ENCODE measurements at places on chromosomes 2 and 18.

DNA sequence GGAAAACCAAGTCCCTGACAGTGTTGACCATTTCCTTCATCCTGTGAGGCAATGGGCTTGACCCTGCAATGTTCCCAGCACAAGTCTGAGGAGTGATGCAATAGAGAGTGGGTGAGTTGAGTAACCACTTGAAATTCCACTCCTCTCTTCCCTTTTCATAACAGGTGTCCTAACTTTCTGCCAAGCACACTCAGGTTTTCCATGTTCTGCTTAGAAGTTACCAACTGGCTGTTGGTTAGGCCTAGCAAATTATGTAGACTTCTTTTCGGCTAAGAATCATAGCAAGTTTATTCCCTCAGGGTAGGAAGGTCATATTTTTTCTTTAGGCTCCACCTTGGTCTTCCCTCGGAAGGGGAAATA lies 11.5 kb downstream of the GNLY start:
- no peak for DNase-seq

DNA sequence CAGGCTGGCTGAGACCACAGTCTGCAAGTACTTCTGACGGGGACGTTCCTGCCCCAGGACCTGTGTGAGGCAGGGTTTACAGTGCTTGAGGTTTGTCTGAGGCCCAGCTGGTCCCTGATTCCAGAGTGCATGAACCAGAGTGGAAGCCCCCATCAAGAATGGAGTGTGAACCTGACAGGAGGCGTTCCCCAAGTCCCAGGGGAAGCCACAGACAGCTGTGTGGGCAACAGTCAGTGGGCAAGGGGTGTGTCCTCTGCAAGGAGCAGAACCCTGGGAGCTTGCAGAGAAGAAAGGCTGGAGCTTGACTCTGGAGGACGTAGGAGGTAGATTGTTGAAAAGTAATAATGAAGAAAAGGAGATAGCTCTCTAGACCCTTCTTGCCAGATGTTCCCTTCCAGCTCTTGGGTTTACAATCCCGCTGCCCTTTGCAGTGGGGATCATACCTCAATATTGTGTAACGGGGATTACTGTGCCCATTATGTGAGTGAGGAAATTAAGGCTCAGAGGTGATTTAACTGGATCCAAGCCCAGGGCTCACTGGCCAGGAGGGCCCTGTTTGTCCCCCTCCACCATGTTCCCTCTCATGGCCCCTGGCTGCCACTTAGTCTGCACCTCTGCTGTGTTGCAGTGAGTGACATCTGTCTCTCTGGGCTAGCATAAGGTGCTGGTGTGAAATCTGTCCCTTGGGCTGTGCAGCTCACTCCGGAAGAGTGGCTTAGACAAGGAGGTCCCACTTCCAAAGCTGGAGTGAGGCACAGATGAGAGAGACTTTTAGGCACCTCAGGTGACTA lies 6.2 kb downstream of the DBI start:
- DNase-seq, result no peak

DNA sequence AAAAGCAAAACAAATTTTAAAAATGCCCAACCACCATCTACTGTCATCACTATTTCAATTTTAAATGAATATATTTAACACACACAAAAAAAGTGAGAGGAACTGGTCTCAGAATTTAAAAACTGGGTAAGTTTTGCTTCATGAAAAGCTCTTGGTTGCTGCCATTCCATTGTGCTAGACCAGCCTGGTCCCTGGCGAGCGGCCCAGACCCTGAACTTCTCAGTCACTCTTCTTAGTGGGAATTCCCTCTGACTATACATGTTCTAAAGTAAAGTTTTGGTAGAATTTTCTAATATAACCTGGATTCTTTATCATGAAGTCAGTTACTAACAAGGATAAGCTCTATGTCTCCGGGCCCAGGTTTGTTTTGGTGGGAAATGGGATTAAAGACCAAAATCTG lies 34.8 kb upstream of the TMEM177 start:
- no peak for DNase-seq

DNA sequence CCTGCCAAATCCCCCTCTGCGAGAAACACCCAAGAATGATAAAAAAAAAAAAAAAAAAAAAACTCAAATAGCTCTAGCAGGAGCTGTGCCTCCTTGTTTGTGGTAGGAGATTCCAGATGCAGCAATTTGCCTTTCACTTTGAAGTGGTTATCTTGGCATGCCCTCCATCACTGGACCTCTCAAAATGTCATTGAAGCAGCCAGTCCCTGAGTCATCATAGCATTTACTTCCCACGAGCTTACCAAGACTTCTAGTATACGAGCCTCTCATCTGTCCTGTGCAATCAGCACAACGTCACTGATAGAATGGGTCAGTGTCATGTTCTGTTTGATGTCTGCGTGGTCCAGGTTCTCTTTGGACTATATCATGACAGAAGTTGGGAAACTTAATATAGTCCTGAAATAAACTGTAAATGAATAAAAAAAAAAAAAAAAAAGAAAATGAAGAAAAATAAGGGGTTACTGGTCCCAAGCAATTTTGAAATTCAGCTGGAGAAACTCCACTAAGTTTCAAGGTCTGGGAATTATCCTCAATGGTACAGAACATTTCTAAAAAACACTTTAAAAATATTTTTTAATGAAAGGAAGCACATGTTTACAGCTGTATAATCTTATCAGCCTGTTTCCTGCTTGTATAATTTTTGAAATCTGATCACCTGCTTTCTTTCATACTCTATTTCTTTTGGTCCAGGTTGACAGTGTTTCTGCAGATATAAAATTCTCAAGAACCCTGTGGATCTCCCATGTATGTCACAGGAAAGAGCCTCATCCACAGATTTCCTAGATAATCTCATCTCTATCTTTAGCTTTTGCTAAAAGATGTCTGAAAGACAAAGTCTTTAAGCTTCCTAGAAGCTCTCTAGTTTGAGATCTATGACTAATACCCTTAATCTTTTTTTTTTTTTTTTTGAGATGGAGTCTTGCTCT lies 74.1 kb upstream of the EHBP1 start:
- DNase-seq, result no peak

DNA sequence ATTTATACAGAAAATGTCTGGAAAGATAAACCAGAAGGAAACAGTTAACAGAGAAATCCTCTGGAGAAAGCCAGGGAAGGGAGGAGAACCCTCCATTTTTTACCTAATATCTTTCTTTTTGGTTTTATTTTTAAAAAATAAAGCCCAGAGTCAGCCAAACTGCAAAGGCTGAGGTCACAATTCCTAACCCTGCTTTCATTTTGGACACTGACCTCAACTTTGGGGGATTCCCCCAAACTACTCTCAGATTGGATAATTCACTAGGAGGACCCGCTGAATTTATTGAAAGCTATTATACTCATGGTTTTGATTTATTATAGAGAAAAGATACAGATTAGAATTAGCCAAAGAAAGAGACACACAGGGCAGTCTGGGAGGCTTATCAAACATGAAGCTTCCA lies 93.3 kb upstream of the SP3 start:
- DNase-seq, result no peak

GRCh38 chr2:96109931-96110511 lies 6.3 kb downstream of the ADRA2B start:
- no peak for DNase-seq

- DNase-seq, result no peak
These were observed 177.7 kb downstream of the PIEZO2 start for GRCh38 chr18:10971717-10972116.

DNA sequence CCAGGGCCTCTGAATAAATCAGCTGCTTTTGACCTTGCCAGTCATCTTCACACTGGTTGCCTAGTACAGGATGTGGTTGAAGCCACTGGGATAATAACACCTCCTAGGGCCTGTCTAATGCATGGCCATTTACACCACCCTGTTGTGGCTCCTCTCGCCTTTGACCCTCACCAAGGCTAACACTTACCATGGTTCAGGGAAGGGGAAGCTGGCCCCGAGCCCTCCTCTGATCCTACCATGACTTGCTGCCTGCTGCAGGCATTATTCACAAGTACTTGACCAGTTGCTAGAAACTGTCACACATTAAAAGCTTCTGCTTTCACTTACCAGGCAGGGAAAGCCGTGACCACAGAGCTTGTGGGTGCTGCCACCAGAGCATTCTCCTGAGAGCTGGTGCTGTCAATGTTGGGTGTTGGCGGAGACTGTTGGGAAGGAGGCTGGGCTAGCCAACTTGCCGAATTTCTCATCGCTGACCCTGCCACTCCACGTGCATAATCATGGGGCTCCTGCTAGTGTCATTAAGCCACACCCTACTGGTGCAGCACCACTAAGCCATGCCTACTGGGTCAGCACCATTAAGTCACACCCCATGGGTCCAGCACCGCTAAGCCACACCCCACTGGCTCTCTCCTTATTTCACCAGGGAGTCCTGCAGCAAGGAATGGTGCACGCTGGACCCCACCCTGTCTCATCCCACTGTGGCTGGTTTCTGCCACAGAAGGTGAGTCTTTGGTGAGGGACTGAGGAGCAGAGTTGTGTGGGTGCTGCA lies 47.0 kb upstream of the TTC39C start:
- DNase-seq, result no peak

DNA sequence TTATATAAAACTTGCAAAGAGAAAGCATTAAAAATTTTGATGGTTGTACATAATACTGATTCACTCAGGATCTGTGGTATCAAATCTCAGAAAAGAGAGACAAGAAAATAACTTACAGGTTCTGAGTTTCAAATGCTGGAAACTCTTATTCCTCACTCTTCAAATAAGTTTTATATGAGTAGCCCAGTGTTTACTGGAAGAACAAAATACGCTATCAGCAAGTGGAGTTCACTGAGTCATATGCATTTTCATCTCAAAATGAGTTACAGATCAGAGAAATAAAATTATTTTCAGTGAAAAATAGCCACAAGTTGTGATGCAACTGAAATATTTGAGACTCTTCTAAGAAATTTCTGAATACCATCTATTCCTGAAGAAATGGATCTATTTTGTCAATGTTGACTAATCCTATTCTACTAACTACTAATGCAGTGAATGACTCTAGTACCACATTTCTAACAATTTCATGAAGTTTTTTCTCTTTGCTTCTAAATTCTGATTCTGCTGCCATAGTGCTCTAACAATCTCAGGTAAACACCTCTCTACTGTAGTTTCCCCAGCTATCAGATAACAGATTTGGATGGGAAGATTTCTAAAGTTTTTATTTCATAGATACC lies 391.7 kb downstream of the ZEB2 start:
- DNase-seq, result no peak

DNA sequence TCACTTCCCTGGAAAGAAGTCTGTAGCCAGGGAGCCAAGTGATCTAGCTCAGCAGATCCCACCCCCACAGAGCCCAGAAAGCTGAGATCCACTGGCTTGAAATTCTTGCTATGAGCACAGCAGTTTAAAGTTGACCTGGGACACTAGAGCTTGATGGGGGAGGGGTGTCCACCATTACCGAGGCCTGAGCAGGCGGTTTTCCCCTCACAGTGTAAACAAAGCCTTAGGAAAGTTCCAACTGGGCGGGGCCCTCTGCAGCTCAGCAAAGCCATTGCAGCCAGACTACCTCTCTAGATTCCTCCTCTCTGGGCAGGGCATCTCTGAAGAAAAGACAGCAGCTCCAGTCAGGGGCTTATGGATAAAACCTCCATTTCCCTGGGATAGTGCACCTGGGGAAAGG lies 887.2 kb upstream of the LRATD1 start:
- DNase-seq, result no peak

- DNase-seq, result no peak
These were observed 806.4 kb downstream of the TRIB2 start for GRCh38 chr2:13522917-13523821.

- DNase-seq, result no peak
These were observed 57.2 kb downstream of the RTP5 start for GRCh38 chr2:241926541-241927311.

DNA sequence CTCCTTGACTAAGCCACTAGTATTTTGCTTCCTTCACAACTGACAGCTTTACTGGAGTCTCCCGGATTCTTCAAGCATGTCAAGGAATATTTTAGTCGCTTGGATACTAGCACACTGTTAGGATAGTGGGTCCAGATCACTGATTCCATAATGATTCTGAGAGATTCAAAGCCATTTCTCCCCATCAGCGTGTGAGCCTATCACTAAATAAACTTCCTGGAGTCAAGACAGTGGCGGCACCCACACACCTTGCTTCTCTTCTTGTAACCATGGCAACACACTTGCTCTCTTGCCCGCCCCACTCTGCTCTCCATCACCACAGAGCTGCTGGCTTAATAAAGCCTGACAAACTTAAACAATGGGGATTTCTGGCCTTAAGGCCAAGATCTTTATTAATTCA lies 245.1 kb downstream of the LRRTM1 start:
- DNase-seq, result no peak

DNA sequence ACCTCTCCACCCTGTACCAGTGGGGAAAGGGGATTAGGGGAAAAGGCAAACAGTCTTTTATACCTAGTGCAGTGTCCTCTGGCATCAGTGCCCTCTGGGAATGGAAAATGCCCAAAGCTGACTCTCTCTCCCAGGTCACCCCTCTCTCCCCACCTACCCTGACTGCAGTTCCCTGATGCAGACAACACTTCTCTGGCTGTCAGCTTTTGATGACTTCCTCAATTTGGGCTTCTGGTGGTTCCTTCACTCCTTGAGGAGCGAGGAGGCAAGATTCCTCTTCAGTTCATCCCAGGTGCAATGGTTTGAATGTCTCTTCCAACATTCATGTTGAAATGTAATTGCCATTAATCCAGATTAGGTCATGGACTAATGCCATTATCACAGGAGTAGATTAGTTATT lies 19.7 kb upstream of the PPM1B start:
- DNase-seq, result no peak

DNA sequence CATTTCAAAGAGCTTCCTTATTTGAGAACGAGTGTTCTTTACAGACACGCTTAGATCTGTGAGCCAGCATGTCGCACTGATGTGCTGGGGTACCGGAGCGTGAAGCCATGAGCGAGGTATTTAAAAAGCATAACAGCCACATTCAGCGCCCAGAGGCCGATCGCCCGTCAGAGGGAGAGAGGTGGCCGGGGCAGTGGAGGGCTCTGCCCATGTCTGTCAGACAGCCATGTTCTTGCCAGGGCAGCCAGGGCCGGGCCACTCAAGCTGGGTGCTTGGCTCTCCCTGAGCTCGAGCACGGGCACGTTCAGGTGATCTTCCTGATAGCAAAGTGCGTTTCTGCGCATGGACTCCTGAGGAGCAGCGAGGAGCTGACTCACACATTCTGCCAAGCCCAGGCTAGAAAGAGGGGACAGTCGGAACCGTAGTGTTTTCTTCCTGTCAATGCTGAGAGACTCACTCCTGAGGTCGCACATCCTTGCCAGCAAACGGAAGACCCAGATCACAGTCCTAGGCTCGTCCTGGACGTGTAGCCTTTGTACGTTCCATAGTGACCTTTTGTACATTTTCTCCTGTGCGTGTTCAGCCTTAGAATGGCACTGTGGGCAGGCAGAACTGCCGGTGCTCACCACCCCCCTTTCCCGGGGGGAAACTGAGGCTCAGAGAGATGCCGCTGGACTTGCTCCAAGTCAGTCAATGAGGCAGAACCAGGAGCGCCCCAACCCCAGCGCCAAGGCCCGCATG lies 100.7 kb downstream of the NFATC1 start:
- no peak for DNase-seq

GRCh38 chr18:7002107-7002506 lies 115.5 kb downstream of the LAMA1 start:
- DNase-seq, result no peak

- DNase-seq, result no peak
These were observed 101.7 kb upstream of the PGAP1 start for GRCh38 chr2:197028230-197028629.

- no peak for DNase-seq
These were observed 150.5 kb upstream of the SMAD7 start for GRCh38 chr18:49101236-49101635.

- DNase-seq, result no peak
These were observed 56.1 kb upstream of the GATA6 start for GRCh38 chr18:22113144-22113844.

GRCh38 chr18:79389689-79390088 lies 6.0 kb upstream of the NFATC1 start:
- DNase-seq, result no peak

All from NCI-H2107 (cell line).